ENCODE measurements at places on chromosomes 4 and X.

DNA sequence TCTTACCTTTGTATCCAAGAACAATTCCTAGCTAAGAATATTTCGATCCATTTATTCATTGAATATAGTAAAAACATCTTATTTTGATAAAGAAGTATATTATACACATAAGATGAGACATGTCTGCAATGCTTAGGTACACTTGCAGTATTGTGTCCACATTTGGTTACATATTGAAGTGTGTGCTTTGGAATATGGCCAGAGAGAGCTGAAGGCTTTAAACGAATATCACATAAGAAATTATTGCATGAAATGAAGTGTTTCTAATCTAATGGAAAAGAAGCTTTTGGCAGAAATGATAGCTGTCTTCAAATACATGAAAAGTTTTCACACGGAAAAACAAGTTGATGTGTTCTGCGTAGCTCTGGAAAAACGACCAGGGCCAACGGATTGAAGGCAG lies 516.1 kb upstream of the ZFP42 start:
- no peak for DNase-seq

DNA sequence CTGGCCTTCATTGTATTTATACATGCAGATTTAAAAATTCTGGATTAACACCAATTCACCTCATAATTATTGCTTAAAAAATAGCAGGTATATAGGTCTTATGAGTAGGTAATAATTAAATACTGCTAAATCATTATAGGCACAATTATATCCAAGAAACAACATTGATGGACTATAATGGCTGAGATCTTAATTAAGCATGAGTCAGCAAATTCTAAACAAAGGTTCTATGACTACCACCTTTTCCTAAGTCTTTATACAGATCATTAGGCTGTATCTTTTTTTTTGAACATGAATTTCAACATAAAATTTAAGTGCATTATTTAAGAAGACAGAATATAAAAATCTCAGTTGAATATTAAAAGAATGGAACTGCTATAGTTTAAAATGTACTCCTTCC lies 1678.7 kb upstream of the PCDH10 start:
- no peak for DNase-seq

DNA sequence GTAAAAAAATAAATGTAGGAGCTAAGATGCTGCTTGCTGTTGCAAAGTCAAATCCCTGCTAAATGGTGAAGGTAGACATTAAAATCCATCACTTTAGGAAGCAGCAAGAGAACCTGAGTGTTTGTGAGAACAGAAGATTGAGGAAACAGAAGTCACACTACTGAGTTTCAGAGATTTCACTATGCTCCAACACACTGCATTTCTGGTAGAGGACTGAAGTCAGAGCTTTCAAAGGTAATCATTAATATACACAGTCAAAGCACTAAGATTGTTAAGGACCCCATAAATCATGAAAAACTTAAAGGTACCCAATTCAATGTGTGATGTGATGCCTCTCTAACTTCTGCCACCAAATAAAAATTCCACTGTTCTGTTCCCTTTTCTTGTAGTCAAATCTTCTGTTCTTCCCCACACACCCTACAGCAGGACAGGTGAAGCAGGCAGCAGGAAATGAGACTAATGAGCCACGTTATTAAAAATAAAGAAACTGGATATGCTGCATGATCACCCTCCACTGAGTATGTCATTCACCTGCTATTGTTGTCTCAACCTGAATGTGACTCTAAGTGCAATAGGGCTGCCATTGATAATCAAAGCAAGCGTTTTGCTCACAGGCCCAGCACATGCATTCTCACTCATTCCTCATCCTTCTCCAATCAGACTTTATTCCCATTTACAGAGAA lies 28.9 kb upstream of the APELA start:
- no peak for DNase-seq

DNA sequence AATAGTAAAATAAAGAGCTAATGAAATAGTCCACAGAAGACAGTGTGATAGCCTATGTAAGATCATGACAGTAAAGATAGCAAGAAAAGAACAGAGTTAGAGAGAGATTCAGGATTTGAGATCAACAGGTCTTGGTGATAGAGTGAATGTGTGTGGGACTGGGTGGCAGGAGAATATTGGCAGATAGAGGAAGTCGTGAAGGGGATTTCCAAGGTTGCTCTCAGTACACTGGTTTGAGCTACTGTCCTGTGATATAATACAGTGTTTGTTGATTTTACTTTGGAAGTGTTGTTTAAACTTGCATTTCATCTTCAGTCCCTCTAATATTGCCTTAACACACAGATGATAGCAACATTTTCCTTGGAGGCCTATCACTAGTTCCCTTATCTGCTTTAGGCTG lies 44.1 kb downstream of the DTHD1 start:
- no peak for DNase-seq

Data from pancreas (tissue), 10 donors.